ENCODE measurements at places on chromosomes 6 and 20. TPM values are rescaled to one million over a fixed set of nuclear protein-coding genes. Genes with fewer than 3 reads are reported as not detected.
A peak's percentile ranks its signal among the peaks of the same experiment; 100 is the strongest.

DNA sequence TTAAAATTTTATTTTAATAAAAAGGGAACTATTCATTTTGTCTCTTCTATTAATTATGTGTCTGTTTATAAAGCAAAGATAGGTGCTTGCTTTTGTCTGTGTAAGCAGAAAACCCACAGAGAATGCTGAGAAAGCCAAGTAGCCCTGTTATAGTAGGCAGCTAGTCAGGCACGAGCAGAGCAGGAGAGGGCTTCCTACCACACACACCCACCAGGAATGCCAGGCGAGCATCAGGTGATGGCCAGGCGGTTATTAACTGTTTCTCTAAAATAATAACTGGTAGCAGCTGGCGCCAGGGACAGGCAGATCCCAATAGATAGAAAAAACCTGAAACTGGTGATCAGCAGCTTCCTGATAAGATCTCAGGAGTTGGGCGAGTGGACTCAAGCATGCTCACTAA is 15.7 kb downstream of the C6orf15 start:
- DNase-seq: no peak

DNA sequence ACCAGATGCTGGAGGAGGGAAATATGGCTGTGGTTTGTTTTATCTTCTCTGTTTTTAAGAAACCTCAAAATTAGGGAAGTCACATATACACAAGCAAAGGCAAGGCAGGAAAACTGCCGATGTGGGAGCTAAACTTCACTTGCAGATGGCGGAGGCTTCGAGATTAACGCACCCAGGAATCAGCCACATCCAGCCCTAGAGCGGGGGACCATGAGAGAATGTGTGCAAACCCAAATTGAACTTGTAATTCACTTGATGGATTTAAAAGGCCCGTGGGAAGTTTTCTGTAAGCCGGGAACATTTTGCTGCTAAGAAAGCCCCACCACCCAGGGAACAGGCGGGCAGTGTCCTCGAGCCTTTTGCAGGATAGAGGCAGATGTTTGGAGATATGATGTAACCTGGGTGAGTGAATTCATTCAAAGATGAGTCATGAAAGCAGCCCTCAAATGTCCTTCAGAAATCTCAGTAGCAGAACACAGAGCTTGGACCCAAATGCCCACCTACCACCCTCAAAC is 39.9 kb downstream of the PREX1 start:
- DNase-seq: no peak

DNA sequence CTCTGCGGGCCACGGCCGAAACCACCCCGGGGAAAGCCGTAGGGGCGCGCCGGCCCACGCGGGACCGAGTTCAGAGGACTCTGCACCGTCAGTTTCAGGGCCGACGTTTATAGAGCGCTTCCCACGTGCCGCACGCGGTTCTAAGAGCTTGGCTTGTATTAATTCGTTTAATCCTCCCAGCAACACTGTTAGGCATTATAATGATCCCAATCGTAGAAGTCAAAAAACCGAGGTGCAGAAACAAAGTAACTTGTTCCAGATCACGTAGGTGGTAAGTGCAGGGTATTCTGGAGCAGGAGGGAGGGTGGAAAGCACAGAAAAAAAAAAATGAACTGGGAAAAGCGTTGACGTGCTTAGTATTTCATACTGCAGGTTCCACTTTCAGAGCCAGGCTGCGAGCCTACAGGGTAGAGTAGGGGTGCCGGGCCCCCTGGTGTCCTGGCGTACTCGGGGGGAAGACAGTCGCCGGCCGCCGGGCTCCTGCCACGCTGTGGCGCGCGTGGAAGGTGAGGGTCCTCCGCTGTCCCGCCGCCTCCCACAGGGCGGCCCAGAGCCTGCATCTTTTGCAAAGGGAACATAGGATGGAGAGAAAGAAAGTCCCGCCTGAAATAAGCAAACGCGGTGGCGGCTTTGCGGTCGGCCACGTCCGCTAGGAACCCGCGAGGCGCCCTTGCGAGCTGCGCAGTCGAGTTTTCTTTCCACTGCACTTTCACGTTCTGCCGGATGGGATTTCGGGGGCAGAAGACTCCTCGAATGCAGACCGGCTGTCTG is 10.2 kb upstream of the FOXF2 start:
- no peak for DNase-seq

GRCh38 chr6:56742122-56742791 is 99.6 kb upstream of the DST start:
- no peak for DNase-seq

Gene CLVS2
- total RNA-seq: 0.12 TPM

Gene SYCP2
- 2.8 TPM for total RNA-seq

Gene LY6G6C
- not detected for total RNA-seq

DNA sequence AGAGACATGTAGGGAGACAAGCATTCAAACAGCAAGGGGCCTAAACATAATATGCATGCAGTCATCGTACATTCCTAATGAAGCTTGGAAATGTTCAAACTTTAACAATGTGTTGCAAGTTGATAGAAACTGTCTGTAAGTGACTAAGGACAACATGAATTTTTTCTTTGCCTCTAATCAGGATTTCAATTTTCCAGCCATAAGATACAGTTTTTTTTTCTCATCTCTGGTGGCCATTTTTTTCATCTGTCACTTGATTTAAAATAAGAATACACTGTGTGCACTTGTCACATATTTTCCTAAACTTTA is 22.2 kb upstream of the MTRF1L start:
- DNase-seq: no peak

GRCh38 chr6:136749359-136749997 is 42.8 kb downstream of the MAP3K5 start:
- DNase-seq: no peak

Gene RNF182
- 0.10 TPM for total RNA-seq

DNA sequence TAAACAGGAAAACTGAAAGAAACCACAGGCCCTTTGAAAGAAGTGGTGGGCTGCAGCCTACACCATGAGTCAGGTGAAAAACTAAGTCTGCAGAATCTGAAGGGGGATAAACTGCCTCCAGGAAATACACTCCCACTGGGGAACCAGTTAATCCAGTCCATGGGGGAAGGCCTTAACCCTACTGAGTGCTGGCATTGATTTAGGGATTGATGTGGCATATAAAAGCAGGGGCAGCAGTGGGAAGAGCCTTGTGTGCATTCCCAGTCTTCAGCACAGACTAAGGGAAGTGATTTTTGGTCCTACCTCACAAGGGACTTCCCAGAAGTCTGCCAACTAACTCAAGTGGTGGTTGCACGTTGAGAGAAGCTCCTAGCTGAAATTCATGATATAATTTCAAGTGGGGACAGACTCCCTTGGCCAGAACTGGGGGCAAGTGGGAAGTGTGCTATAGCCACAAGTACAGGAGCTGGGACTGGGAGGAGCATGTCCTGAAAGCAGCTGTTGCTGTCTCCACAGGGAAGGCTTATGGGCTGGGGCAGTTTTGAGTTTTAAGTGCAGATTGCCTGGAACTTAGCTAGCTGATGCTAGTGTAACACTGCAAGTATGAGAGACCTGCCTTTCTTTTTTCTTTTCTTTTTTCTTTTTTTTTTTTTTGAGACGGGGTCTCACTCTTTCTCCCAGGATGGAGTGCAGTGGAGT is 31.2 kb downstream of the CITED2 start:
- DNase-seq: no peak

GRCh38 chr20:49272654-49273053 is 5.2 kb downstream of the ZNFX1 start:
- DNase-seq: no peak

GRCh38 chr6:22367346-22367745 is 70.5 kb upstream of the PRL start:
- DNase-seq: no peak

GRCh38 chr6:378958-379409 is 12.6 kb upstream of the IRF4 start:
- DNase-seq: no peak

Gene CNKSR3
- total RNA-seq: 20.6 TPM

DNA sequence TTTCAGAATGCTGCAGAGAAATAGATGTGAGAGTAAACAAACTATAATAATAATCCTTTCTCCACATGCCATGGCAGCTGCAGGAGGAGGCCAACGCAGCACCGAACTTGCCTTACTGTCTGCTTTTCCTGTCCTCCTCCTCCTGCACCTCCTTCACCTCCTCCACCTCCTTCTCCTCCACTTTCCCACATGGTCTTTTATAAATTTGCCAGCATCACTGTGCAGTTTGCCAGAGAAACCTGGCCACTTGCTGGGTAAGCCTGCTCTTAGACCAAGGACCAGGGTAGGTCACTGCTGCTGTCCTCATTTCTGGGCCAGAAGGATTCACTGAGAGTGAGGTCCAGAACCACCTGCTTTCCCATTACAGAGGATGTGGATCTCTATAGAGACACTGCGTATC is 8.7 kb downstream of the SGK1 start:
- DNase-seq: no peak

DNA sequence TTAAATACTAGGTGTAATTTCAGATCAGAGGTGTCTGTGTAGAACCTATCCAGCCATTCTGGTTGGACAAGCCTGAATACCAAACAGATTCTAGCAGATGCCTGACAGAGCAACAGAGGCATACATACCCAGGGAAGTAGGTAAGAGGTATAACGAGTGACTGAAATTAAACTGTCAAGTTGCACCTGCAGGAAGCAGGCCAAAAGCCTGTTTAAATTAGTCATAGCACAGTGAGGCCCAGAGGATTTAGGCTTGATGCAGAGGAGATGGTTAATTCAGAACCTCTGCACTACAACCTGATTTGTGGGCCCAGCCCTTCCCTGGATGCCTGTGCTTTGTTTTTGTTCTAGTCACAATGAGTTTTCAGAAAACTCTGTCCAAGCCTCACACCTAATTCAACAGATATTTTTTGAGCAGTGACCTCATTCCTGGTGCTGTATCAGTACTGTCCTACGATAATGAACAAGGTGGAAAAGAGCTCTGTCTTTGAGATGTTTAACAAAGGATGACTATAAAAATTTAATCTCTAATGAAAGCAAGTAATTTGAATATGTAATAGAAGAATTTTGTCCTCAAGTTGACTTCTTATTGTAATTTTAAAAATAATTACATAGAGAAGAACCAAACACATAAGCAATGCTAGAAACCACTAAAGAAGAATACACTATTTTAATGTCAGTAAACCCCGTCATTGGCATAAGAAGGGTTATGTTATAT is 31.7 kb downstream of the C6orf58 start:
- DNase-seq: no peak

DNA sequence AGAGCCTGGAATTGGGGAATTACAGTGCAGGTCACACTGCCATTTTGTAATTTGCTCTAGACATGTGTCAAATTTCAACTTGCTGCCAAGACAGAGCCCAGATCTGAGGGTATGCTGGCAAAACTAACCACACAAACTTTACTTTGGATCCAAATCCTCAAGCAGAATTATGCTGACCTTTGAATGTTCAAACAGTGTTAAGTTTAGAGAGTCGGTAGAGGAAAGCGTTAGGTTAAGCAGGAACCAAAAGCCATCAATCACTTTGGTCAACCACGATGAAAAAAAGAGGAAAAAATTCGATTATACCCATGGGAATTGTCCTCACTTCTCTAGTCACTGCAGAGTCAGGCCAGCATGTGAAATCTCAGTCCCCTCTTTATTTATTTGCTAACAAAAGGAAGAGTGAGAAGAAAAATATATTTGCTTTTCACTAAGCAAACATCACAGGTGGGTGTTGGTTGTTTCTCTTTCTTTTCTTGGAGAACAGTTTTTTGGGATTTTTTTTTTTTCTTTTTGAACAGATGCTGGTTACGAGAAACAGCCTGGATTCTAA is 105.1 kb upstream of the ADGRF1 start:
- DNase-seq: no peak

- no peak for DNase-seq
These were observed 55.6 kb downstream of the KIAA0408 start for GRCh38 chr6:127403636-127404035.

Gene MED23
- total RNA-seq: 10.9 TPM

GRCh38 chr6:27502508-27503435 is 29.9 kb upstream of the ZNF184 start:
- peak; percentile 69 for DNase-seq

GRCh38 chr6:33323623-33323948 is 6.0 kb upstream of the ZBTB22 start:
- DNase-seq: no peak

GRCh38 chr6:15266423-15266996 is 20.6 kb downstream of the JARID2 start:
- no peak for DNase-seq

Gene WFDC8
- not detected for total RNA-seq

Gene SMLR1
- total RNA-seq: not detected

Gene ADAM33
- 12.2 TPM for total RNA-seq

DNA sequence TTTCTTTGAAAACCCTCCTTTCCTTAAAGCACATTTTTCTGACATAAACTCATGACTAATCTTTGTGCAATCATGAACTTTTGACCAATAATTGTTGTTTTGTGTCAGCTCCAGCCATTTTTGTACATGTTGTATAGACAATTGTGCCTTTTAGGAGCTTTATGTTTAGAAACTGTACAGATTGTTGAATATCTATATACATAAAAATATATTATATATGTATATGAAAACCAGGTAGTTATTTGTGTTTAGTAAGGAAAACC is 125.7 kb upstream of the EDN1 start:
- no peak for DNase-seq

Gene GGTLC1
- total RNA-seq: not detected

Gene SLC12A5
- 1.3 TPM for total RNA-seq

DNA sequence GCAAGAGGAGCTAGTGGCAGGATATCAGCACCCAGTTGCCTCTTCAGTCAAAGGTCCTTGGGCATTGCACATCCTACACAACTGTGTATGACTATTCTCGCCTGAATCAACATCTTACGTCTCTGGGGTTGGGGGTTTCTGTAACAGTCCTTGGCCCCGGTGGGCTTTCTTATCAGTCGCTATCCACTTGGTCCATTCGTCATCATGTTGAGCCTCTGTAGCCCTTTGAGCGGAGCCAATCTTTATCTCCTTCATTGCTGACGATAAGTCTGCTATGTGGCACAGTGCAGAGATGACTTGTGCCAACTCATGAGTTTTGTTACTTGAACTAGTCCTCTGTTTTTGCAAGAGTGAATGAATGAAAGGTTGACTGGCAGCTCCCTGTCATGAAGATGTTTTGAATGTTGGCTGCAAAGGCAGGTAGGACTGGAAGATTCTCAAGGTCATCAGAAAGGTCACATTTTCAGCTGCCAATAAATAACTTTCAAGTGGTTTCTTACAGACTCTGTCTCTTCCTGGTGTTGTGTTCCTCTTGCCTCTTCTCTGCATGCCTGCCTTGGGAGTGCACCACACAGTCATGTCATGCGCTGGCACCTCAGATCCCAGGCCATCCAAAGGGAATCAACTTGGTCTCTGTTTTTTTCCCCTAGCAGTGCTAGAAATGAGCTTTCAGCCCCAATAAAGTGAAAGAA is 238.9 kb downstream of the SLC24A3 start:
- no peak for DNase-seq

- DNase-seq: no peak
These were observed 1.0 kb downstream of the HCRTR2 start for GRCh38 chr6:55175078-55176049.

- DNase-seq: no peak
These were observed 5.2 kb downstream of the OCSTAMP start for GRCh38 chr20:46545077-46545826.

Measured in left ventricle myocardium superior (tissue), 1 donor.